ENCODE measurements at places on chromosomes 2 and 18.

DNA sequence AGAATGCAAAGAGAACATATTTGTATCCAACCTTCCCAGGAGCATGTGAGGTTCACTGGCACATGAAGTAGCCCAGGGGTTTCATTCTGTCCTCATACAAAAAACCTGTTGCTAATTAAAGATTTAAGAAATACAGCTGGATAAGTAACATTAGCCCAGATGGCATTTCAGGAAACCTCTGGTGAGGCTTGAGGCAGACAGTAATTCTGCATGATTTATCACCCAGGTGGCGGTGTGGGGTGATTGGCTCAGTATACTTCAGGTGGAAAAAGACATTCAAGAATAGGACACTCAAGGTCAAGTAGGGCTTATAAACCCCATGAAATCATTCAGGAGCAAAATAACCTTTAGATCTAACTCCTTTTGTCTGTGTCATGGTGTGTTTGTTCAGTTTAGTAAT lies 237.4 kb downstream of the RNF144A start:
- DNase-seq = no peak

DNA sequence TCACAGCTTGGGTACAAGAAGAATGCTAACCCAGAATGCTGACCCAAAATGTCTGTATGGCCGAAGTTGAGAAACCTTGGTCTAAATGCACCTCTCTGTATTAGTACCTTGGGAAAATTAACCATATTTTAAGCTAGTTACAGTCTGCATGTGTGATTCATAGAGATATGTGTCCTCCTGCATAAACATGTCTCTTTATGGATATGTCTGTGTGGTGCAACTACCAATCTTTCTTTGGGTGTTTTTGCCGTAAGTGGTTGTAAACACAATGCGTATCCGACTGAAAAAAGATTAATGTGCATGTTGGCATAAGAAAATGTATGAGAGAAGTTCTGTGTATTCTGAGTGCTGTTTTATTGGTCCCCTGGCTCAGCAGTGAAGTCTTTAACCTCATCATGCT lies 54.2 kb upstream of the GAREM2 start:
- no peak for DNase-seq

DNA sequence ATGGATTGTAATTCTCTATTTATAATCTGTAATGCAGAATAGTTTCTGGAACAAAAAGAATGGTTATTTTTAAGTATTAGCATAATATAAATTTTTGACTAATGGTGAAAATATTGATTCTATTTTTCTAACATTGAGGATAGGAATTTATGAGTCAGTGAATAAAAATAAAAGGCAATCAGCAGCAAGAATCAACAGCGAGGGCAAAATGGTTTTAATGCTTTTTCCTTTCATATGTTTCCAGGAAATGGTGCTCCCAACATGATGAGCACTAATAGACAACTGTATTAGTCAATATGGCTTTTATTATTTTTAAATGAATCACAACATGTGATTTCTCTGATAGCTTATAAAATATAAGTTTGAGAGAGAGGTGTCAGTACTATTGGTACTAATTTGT lies 90.7 kb upstream of the TFPI start:
- no peak for DNase-seq

- DNase-seq = no peak
Observed at GRCh38 chr2:26088038-26088643, 54.3 kb downstream of the RAB10 start.

- no peak for DNase-seq
Observed at GRCh38 chr18:35753306-35753910, 171.9 kb downstream of the GALNT1 start.

DNA sequence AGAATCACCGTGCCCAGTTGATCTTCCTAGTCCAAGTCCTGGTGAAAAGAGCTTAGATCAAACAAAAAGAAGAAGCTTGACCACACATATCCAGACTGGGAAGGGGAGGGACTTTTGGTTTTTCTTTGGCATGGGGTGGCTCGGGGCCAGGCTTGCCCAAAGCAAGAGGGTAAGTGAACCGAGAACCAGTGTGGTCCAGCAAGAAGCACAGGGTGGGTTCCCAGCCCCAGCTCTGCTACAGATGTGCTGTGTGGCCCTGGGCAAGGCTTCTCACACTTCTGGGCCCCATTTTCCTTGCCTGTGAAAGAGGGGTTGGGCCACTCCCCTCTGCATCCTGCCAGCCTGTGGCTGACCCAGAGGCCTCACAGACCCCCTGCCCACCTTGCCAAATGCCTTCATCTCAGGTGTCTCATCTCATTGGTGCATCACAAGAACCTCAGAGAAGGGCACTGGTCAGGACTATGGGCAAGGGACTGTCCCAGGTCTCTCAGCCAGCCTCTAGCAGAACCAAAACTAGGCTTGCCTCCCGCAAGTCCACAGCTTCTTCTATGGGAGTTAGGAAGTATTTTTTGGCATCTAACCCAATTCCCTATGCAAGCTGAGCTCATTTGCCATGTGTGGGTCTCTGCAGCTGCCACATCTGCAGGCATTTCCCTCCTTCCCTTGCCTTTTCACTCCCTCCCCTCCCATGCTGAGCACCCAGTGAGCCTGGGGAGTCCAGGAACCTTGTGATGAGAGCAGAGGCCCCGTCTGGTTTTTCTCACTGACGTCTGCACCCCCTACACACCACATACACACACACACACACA lies 6.9 kb downstream of the ATP6V1B1 start:
- no peak for DNase-seq

DNA sequence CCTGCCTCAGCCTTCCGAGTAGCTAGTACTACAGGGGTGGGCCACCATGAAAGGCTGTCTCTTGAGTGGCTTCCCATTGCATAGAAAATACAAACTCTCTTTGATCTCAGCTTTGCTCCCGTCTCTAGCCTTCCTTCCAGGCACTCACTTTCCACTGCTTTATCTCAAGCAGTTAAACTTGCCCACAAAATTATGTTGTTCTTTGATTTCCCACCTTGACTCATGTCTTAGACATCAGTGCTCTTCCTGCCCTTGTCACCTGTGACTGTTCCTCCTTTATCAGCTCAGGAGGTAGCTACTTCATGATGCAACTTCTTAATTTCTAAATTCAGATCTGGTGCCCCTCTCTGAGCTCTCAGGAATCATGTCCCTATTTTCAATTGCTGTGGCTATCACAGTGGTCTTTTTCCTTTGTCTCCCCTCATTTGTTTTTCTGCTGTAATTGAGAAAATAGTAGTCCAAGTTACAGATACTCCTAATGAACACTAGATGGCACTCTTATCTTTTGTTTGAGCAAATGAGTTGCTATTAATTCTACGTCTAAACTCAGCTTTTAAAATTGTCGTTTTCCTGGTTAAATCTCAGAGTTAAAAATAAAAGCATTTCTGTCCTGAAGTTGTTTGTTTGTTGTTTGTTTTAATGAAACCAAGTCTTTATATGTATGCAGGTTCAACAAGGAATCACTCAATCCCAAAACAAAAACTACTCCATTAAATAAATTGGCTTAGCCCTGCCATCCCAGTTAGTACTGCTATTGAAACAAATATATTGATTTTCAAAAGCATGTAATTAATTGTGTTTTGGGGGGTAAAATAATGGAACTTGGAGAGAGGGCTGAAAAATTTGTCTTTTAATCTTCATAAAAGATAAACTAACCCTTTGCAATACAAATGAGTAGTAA lies 46.9 kb upstream of the GREB1L start:
- DNase-seq = no peak

- DNase-seq = no peak
Observed at GRCh38 chr2:199458806-199459285, 1.1 kb upstream of the SATB2 start.

- DNase-seq = no peak
Observed at GRCh38 chr2:63440612-63441011, 147.7 kb downstream of the WDPCP start.

- DNase-seq = no peak
Observed at GRCh38 chr2:85765081-85765731, 11.4 kb downstream of the ATOH8 start.

Data from activated effector memory CD4-positive, alpha-beta T cell treated with Interleukin-2 at 50 U/mL for 16 hours (primary cell).